ENCODE measurements at places on chromosomes 11 and 22.
A peak's percentile ranks its signal among the peaks of the same experiment; 100 is the strongest.

- DNase-seq: no peak
These were observed 5.2 kb downstream of the NUMA1 start for GRCh38 chr11:72075109-72075508.

- DNase-seq: no peak
These were observed 46.6 kb downstream of the MTMR2 start for GRCh38 chr11:95877291-95877690.

DNA sequence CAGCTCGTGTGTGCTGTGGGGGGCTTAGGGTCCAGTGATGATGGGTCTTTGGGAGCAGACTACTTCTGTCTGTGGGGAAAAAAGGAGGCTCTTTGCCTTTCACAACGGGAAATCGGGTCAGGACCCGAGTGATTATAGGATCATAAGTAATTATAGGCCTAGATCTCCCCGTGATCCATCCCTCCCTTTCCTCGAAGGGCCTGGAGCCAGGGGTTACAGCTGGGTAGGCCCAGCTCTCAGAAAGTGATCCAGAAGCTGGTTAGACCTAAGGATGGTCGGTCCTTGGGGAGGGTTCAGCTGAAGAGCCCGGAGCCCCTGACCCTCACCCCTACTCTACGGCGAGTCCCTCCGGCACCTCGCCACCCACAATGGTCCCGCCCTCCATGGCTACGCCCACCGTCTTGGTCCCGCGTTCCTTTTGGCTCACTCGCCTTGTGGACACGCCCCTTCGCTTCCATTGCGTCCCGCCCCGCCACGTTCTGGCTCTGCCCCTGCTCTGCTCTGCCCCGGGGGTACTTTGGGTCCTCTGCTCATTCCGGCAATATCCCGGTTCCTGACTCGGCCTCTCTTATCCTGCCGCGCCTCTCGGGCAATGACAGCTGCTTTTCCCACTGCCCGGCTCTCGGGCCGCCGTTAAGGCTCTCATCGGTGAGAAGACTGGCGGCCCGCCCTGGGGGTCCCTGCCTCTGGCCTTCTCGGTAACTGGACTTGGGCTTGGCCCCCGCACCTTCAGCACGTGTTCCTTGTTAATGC is 5.0 kb downstream of the IGSF22 start:
- DNase-seq: peak; percentile 77

- DNase-seq: peak; percentile 73
These were observed 13.9 kb downstream of the OTUB1 start for GRCh38 chr11:64000026-64000739.

DNA sequence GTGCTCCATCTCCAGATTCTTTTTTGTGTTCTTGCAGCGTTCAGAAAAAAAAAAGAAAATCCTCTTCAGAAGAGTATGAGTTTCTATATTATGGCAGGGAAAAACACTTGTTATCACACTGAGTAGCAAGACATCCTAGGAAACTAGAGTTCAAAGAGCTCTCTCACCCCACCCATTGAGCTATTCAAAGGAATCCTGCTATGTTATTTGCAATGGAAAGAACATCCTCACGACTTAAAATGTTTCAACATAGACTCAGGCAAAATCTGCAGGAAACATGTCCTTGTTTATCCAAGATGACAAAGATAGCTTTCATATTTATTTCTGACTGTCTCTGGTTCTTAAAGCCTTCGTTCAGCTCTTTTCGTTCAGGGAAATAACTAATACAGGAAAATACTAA is 331.6 kb upstream of the ANO5 start:
- DNase-seq: no peak

GRCh38 chr11:17550450-17551346 is 3.6 kb downstream of the OTOG start:
- DNase-seq: no peak

DNA sequence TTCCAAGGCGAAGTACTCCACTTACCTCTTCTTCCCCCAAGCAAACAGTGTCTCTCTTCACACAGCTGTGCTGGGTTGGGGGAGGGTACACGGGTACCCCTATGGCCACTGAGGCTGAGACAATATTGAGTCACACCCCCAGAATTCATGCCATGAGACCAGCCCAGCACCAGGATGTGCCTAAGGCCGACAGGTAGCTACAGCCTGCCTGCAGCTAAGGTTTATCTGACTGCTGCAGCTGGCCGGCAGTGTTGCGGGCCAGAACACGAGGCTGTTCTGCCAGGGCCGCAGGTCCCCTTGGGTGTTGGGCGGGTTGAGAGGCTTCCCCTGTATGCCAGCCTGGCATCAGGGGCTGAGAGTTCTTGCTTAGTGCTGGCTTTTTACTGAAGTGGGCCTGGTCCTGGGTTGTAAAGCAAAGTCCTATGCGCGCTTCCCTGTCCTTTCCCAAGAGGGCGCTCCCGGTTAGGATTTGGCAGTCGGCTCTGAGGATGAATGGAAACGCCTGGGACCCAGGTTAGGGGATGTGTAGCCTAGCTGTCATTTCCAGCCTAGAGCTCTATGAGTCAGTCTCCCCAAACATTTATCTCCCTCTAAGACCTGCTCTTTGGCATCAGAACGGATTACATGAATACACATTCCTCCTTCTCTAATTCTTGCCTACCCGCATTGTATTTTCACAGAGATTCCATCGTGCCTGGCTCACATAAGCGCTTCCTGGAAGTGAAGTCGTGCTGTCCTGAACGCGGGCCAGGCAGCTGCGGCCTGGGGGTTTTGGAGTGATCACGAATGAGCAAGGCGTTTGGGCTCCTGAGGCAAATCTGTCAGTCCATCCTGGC is 7.1 kb downstream of the USP18 start:
- no peak for DNase-seq

- DNase-seq: no peak
These were observed 227.8 kb downstream of the ETS1 start for GRCh38 chr11:128359515-128359914.

GRCh38 chr11:112238041-112238440 is 11.8 kb downstream of the PTS start:
- DNase-seq: no peak

DNA sequence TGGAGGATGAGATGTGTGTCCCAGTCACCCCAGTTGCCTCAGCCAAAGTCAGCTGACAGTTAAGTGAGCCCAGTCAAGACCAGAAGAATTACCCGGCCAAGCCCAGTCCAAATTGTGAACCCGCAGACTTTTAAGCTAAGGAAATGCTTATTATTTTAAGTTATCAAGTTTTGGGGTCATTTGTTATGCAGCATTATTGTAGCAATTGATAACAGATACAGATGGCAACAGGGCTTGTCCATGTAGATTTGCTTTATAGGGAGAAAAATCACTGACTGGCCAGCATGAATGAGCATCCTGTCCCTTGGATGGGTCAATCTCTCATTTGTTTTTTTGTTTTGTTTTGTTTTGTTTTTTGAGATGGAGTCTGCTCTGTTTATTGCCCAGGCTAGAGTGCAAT is 22.9 kb downstream of the SDHAF2 start:
- DNase-seq: no peak

DNA sequence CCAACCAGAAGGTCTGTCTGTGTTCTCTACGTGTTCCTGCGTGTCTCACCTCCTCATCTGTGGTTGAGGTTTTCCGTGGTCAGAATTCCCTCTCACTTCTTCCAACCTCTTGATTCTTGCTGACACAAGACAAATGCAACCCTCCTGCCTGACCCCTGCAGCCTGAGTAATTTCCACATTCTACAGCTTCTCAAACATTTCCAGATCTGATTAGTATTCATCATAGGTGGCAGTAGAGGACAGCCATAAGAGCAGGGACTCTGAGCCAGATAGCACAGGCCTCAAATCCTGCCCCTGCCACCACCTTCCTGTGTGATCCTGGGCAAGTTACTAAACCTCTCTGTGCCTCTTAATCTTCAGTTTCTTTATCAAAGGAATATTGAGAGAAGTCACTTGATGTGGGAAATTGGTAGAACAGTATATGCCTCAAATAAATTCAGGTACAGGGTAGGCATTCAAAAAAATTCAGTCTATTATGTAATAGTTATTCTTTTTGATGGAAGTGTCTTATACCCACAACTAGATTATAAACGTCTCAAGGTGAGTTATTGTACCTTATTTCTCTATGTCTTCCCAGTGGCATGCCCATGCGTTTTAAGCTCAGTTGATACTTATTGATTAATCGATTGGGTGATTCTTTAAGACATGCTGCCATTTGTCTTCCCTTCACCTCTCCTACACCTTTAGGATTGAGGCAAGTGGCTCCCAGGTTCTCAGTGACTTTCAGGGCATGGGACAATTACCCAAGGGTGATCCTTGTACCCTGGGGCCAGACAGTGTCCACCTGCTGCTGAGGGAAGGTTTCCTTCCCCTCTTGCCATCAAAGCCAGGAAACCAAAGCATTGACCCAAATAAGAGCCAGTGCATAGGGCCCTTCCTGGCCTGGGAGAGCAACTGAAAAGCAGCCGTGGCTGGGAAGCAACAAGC is 19.6 kb downstream of the POU2AF1 start:
- no peak for DNase-seq

DNA sequence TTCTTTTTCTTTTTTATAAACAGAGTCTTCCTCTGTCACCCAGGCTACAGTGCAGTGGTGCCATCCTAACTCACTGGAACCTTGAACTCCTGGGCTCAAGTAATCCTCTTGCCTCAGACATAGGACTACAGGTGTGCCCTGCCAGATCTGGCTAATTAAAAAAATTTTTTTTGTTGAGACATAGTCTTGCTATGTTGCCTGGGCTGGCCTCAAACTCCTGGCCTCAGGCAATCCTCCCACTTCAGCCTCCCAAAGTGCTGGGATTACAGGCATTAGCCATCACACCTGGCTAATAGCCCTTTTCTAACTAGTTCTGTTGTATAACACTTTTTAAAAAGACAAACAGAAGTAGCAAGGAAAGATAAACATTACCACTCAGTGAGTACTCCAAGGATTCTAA is 57.4 kb downstream of the CSTF3 start:
- DNase-seq: no peak

DNA sequence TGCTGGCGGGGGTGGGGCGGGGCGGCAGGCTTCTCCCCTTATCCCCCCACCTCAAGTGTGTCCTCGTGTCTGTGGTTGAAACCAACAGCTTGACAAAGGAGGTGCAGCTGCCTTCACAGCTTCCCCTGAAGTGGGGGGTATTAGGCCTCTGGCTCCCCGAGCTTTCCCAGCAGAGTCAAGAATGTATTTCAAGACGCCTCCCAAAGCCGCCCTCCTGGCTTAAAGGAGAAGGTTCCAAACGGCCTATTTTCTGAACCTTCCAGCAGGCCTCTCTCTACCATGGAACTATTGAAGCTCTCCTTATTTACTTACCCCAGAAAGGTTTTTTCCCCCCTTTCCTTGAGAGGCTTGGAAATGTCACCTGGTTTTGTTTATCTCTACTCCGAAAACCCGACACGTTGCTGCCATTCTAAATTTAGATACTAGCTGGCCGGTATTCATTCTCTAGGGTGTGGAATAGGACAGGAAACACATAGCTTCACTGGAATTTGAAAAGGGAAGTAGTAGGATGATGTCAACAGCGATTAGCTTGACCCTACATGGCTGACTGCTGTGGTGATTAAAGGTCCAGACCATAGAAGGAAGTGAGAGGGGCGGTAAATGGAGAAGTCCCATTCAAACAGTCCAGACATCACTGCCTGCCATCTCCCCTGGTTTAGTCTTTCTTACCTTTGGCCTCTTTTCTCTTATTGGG is 671 bp upstream of the PICALM start:
- DNase-seq: no peak

DNA sequence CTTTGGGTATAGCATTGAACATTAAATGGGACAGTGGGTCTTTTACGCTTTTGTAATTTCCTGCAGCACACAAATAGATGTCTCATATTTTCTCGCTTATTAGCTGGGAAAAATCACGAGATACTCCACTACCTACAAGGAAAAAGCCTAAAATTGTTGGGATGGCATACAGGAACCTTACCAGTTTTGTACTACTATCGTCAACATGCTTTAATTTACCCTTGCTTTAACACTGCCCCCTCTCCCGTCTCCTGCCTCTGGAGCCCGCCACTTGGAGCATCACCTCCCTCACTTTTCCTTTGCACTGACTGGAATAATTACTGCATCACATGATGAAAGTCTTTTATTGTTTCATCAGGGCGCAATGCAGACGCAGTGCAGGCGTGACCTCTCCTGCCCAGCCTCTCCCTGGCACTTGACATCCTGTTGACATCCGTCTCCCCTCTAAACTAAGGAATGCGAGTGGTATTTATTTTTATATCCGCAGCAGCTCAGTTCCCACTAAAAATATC is 1.0 kb upstream of the FNBP4 start:
- no peak for DNase-seq

DNA sequence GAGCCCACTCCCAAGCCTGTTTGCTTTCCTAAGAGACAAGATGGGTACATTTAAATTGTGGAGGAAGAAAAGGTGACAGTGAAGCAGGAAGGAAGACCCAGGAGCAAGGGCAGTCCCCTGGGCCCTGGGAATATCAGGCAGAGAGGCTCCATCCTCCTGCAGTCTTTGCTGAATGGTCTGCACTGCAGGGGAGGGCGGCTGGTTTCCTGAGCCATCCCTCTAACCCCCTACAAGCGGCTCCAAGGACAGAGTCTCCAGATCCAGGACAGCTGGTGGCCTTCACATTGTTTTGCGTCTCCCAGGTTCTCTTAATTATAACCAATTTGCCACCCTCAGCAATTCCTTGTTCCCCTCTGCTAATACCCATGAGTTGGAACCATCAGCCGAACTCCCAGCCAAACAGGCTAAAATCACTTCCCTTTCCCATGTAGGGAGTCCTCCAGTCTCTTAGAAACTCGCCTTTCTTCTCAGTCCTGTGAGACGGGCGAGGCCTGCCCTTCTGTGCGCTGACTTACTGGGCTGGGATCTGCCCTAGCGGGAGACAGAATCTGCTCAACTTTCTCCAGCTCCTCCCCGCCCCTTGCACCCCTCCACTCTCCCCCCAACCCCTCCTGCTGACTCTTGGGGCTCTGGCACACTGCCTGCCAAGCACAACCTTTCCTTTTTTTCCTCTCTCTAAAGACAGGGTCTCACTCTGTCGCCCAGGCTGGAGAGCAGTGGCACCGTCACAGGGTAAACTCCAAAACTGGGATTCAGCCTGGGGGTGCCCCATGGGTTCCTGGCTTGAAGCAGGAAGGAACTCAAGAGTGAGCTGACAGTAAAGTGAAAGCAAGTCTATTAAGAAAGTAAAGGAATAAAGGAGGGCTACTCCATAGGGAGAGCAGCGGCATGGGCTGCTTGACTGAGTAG is 53.4 kb upstream of the EMID1 start:
- no peak for DNase-seq

DNA sequence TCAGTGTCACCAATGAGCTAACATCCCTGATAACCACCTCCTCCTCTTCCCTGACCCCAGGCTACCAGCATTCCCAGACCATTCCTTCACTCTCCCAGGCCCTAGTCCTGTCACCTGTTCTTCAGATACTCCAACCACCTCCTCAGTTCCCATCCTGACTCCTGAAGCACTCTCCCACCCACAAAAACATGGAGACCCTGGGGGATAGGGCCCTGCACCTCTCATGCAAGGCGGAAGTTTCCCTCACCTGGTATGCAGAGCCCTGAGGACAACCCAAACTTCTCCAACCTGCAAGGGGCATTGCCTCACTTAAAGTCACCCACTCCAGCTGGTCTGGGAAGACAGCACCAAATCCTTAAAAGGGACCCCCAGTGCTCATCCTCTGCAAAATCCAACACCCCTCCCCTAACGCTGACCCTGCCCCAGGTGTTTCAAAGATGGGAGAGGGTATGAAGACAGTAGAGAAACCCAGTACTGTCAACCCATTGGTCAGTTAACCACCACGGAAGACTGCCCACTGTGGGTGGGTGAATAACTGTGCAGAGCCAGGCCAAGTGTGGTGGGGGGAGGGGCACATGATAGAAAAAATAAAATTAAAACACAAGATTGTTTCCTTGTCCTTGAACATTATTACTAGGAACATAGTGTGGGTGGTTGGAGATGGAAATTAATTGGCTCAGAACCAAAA is 1.4 kb downstream of the TNKS1BP1 start:
- no peak for DNase-seq

Data from activated T-helper 2 cell treated with anti-CD3 and anti-CD28 coated beads, Interferon-gamma antibody, Interleukin-2, Interleukin-4, amounts not matched to agents 10 μg/mL and 5 μg/mL and 100 μg/mL, durations not matched to agents 14 hours and 24 hours and 36 hours (primary cell).